HFFc6 (cell line): ENCODE measurements at places on chromosomes 16 and 17. TPM values are rescaled to one million over a fixed set of nuclear protein-coding genes. Genes with fewer than 3 reads are reported as not detected.

The IL4R gene
- 21.6 to 27.0 TPM (median 27.0 TPM) in 3 replicates for total RNA-seq

The ARL5C gene
- total RNA-seq: not detected in 3 replicates

The ENPP7 gene
- total RNA-seq: not detected in 3 replicates

The APOBR gene
- total RNA-seq: not detected in 3 replicates

The CXCL16 gene
- total RNA-seq: 0.76 to 0.89 TPM (median 0.87 TPM) in 3 replicates

The HSD3B7 gene
- total RNA-seq: 18.6 to 25.5 TPM (median 19.8 TPM) in 3 replicates

The MSI2 gene
- total RNA-seq: 64.3 and 64.7 TPM in 2 replicates

The SNX20 gene
- total RNA-seq: not detected in 3 replicates

The VAT1L gene
- not detected in 3 replicates for total RNA-seq

The CACNG1 gene
- total RNA-seq: not detected in 3 replicates

The COX4I1 gene
- 484 to 562 TPM (median 507 TPM) in 3 replicates for total RNA-seq

The TEKT1 gene
- not detected in 3 replicates for total RNA-seq

The TLCD3B gene
- 0.15 to 0.36 TPM (median 0.22 TPM) in 3 replicates for total RNA-seq

The WNT9B gene
- not detected in 3 replicates for total RNA-seq

The CD68 gene
- 51.3 to 71.7 TPM (median 55.9 TPM) in 3 replicates for total RNA-seq

DNA sequence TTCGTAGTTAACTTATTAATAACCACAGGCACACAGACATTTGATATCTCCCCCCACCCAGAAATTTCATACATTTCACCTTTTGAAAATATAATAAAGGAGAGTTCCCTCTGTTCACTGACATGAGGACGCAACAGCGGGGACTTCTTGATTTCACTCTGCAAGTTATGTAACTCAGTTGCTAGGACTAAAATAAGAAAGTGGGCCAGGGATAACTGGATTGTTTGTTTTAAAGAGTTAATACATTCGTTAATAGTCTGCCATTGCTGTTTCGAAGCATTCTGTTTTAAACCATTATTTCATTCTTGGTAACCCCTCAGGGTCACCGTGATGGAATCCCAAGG is 1.2 kb downstream of the RHOT1 start:
- DNase-seq: no peak

- DNase-seq: peak; percentile 47
These were observed 26.5 kb upstream of the NF1 start for GRCh38 chr17:31068291-31068690.

GRCh38 chr17:62619417-62620155 is 7.9 kb upstream of the MRC2 start:
- no peak for DNase-seq

- no peak for DNase-seq
These were observed 14.0 kb upstream of the OR1E2 start for GRCh38 chr17:3447625-3448024.

DNA sequence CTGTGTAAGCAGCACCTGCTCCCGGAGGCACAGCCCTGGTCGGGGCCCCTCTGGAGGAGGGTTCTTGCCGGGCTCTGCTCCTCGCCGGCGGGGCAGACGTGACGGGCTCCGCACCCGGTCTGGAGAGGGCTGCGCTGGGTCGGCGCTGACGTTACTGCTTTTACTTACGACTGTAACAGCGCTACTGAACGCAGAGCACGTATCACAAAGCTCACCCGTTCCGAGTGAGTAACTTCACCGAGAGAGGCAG is 1.3 kb upstream of the RAB40C start:
- DNase-seq: peak; percentile 59

GRCh38 chr16:82598771-82599170 is 28.0 kb upstream of the CDH13 start:
- no peak for DNase-seq

- DNase-seq: peak; percentile 30
These were observed 56.0 kb upstream of the TOB1 start for GRCh38 chr17:50922107-50922506.

GRCh38 chr17:57463103-57463885 is 207.0 kb downstream of the MSI2 start:
- DNase-seq: peak; percentile 87

- DNase-seq: no peak
These were observed 104.3 kb downstream of the PRKCB start for GRCh38 chr16:23940111-23940510.

- DNase-seq: no peak
These were observed 7.2 kb upstream of the MLYCD start for GRCh38 chr16:83891742-83892141.

GRCh38 chr17:72430611-72431432 is 310.0 kb downstream of the SOX9 start:
- DNase-seq: no peak

GRCh38 chr16:57618296-57619132 is 9.9 kb upstream of the ADGRG1 start:
- no peak for DNase-seq

DNA sequence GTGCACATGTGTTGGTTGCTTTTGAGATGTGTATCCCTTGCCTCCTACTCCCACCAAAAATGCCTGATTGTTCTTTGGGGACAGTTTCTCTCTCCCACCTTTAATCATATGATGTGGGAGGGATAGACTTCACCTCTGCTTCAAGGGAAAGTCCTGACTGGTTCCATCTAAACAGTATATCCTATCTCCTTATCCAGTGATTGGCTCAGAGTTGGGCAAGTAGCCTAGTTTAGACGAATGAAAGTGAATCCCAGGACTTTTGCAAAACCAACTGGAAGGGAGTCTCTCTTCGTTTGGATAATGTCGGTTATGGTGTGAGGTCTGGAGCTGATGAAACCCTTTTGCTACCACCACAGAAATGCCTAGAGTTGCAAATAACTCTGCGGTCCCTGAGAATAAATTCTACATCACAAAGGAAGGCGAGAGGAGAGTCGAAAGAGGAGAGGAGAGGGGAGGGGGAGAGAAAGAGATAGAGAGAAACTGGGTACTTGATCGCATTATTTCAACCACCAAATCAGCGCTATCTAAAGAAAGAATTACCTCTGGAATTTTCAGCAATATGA is 77.1 kb upstream of the SALL1 start:
- no peak for DNase-seq

- DNase-seq: peak; percentile 43
These were observed 4.8 kb downstream of the GSG1L2 start for GRCh38 chr17:9817086-9817485.

DNA sequence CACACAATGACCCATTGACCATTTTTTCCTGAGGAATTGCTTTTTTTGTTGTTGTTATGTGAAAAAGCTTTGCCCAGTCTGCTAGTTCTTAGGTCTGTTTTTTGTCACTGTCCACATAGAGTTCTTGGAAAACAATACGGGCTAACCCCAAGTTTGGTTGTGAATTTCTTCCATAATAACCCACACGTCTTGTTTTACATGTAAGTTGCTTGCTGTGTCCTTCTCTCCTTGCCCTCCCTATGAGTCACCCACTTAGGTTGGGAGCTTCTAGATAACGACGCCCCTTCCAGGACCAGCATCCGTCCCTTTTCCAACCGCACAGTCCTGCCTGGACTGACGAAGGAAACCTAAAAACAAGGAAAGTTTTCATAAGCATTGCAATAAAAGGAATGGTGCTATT is 175.3 kb upstream of the HS3ST3A1 start:
- no peak for DNase-seq

GRCh38 chr17:60827943-60828342 is 150.3 kb downstream of the BCAS3 start:
- DNase-seq: no peak

DNA sequence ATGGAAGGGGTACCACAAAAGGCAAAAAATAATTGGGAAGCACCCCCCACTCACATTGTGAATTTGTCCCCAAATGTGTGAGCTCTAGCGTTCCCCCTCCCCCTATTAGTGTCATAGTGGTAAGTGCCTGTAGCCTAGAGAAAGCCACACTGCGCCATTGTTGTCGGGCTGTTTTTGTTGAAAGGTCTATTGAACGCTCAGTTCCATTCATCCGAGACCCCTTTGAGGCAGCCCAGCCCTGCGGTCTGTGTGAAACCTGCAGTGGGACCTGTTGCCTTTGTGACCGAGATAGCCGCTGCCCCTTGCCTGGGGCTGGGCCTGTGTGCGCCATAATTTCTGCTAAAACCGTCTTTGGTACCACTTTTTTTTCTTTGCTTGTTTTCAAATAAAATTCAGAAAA is 3.0 kb downstream of the JPT2 start:
- no peak for DNase-seq

- DNase-seq: no peak
These were observed 460 bp upstream of the HSBP1 start for GRCh38 chr16:83807327-83807709.

DNA sequence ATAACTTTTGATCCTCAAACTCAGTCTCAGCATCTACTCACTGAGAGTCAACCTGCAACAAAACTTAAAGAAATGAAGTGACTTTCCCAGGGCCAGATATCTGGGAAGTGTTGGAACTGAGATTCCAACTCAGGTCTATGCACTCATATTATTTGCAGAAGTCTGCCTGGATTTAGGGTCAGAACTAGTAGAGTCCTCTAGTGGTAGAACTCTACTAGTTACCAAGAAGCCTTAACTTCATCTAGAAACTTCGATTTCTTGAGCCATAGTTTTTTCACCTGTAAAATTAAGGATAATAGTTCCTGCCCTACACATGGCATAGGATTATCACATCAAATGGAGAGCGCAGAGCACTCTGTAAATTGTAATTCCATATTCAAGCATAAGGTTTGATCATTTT is 23.4 kb upstream of the KRT24 start:
- DNase-seq: no peak

GRCh38 chr16:84532291-84532724 is 27.8 kb upstream of the MEAK7 start:
- DNase-seq: peak; percentile 97

GRCh38 chr16:73204359-73205152 is 156.6 kb upstream of the ZFHX3 start:
- no peak for DNase-seq

- no peak for DNase-seq
These were observed 109.3 kb upstream of the METRNL start for GRCh38 chr17:82970067-82970466.

DNA sequence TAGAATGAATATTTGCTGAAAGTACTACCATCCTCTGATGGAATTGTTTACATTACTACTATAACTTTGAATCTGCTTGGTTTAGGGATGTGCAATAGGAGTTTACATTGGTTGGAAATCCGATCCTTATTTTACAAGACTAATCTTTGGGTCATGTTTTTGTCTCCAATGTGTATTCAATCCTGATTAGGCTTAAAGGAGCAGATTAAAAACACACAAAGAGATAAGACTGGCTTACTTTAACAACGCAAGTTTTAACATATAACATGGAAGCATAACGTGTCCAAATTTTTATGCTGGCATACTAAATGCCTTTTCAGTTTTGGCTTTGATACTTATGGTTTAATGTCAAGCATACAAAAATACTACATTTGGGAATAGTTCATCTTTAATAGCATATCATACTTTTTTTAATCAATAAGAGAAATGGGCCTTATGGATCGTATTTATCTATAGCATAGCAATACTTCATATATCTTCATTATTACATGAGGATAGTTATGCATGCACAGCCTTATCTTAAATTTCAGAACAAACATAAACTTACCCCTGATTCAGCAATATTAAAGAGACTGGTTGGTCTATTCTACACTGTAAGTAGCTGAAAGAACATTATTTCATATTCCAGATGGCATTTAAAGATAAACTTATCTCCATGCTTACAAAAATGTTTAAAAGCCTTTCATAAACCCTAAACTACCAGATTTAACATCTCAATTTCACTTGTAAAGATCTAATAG is 69.9 kb upstream of the NACA2 start:
- no peak for DNase-seq

- peak; percentile 16 for DNase-seq
These were observed 533 bp upstream of the MEFV start for GRCh38 chr16:3256866-3257465.

DNA sequence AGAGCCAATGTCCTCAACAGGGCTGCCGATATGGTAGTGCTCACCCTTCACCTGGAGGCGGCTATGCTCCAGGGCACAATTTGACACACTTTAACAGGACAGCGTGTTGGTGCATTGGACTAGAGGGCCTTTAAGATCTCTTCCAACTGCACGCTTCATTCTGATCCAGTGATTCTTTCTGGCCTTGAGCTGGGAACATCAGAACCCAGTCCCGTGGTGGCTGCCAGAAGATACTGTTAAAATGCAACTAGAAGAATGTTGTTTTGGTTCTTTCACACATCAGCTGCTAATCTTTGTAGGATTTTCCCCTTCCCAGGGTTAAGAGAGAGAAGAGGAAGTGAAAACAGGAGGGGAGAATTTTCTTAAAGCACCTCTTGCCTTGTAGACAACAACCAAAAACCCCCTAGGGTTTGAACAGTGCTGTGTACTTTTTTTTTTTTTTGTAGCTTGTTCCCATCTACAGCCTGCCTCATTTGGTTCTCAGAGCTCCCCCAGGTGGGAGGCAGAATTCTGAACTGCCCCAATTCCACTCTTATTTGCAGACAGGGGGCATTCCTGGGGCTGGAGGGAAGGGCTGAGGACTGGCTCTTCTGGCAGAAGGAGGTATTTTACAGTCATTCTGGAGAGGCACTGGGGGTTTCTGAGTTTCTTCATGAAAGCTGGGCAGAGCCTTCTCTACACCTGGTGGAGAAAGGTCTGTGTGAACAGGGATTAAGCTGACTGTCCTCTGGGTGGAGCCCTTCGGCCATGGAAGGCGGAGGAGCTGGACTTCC is 32.4 kb downstream of the SMARCE1 start:
- peak; percentile 23 for DNase-seq

DNA sequence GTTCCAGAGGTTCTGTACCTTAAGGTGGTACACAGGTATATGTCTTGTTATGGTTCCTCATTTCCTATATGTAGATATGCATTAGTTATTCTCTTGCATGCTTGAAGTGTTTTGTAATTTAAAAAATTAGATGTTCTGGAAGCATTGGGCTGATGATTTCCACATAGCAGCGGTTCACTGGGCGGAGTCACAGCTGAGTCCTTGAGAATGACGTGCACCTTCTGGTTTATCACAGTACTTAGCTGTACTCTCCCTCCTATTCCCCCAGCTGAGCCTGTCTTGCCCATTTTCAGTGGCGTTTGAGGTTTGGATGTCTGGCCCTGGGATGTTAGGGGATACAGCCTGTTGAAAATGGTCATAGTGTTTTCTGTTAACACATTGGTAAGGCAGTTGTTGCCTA is 327.1 kb downstream of the SNX29 start:
- DNase-seq: no peak

- no peak for DNase-seq
These were observed 7.8 kb downstream of the BFAR start for GRCh38 chr16:14640538-14640937.

DNA sequence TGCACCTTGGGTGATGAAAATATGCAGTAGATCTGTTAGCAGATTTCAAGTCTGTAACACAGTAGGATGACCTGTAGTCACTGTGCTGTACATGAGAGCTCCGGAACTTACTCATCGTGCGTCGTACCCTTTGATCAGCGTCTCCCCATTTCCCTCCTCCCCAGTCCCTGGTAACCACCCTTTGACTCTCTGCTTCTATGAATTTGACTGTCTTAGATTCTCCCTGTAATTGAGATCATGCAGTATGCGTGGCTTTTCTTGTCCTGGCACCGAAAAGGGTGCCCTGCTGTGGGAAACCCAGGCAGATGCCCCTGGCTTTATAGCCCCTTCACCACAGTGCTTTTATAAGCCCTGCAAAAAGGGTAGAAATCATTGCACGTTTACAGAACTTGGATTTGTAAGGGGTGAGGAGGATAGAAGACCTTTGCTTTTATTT is 20.5 kb downstream of the CLEC16A start:
- no peak for DNase-seq
